B cell (primary cell): ENCODE measurements at places on chromosomes 4 and X. TPM values are rescaled to one million over a fixed set of nuclear protein-coding genes. Genes with fewer than 3 reads are reported as not detected.

SSX2 gene
- total RNA-seq = not detected in 2 replicates

ASB12 gene
- 0.37 TPM in 1 of 2 replicates, not detected in the other for total RNA-seq

MAGEA2B gene
- total RNA-seq = not detected in 2 replicates

FAT1 gene
- total RNA-seq = 0.07 and 0.15 TPM in 2 replicates

ITIH6 gene
- not detected in 2 replicates for total RNA-seq

UCP1 gene
- not detected in 2 replicates for total RNA-seq

ARAP2 gene
- 88.0 and 89.0 TPM in 2 replicates for total RNA-seq

VCX3B gene
- total RNA-seq = not detected in 2 replicates

TIMM8A gene
- total RNA-seq = 12.0 and 13.4 TPM in 2 replicates

TMEM35A gene
- total RNA-seq = not detected in 2 replicates

FAM47A gene
- total RNA-seq = not detected in 2 replicates

ZFP92 gene
- 1.6 and 2.5 TPM in 2 replicates for total RNA-seq

ZNF81 gene
- total RNA-seq = 15.3 and 17.7 TPM in 2 replicates

GUCY2F gene
- total RNA-seq = not detected in 2 replicates

AFP gene
- total RNA-seq = not detected in 2 replicates

FGF2 gene
- total RNA-seq = not detected in 2 replicates

CT45A3 gene
- not detected in 2 replicates for total RNA-seq

TENM3 gene
- total RNA-seq = not detected in 2 replicates

GYPA gene
- not detected in 2 replicates for total RNA-seq

ZNF275 gene
- total RNA-seq = 17.6 and 17.9 TPM in 2 replicates

NRK gene
- total RNA-seq = not detected in 2 replicates

STOX2 gene
- not detected in 2 replicates for total RNA-seq

FRMPD3 gene
- total RNA-seq = 1.1 TPM in 2 replicates

UGT2B17 gene
- 0.41 and 0.52 TPM in 2 replicates for total RNA-seq

MRFAP1L1 gene
- total RNA-seq = 53.8 and 57.2 TPM in 2 replicates

NKRF gene
- total RNA-seq = 16.1 and 16.2 TPM in 2 replicates

MAGEA1 gene
- total RNA-seq = not detected in 2 replicates

FAM114A1 gene
- total RNA-seq = 2.2 and 2.9 TPM in 2 replicates

MSANTD1 gene
- total RNA-seq = 5.5 and 5.8 TPM in 2 replicates

HSFX1 gene
- 2.9 and 4.2 TPM in 2 replicates for total RNA-seq

CXCL3 gene
- total RNA-seq = not detected in 2 replicates

TLR2 gene
- 5.0 and 5.4 TPM in 2 replicates for total RNA-seq

RHOH gene
- total RNA-seq = 187 and 209 TPM in 2 replicates

UBL4A gene
- total RNA-seq = 23.3 and 29.5 TPM in 2 replicates
